Stromal cell of bone marrow (primary cell): ENCODE measurements at places on chromosomes 4 and X.

GRCh38 chrX:154515090-154515965 lies 704 bp downstream of the FAM3A start:
- DNase-seq: no peak

DNA sequence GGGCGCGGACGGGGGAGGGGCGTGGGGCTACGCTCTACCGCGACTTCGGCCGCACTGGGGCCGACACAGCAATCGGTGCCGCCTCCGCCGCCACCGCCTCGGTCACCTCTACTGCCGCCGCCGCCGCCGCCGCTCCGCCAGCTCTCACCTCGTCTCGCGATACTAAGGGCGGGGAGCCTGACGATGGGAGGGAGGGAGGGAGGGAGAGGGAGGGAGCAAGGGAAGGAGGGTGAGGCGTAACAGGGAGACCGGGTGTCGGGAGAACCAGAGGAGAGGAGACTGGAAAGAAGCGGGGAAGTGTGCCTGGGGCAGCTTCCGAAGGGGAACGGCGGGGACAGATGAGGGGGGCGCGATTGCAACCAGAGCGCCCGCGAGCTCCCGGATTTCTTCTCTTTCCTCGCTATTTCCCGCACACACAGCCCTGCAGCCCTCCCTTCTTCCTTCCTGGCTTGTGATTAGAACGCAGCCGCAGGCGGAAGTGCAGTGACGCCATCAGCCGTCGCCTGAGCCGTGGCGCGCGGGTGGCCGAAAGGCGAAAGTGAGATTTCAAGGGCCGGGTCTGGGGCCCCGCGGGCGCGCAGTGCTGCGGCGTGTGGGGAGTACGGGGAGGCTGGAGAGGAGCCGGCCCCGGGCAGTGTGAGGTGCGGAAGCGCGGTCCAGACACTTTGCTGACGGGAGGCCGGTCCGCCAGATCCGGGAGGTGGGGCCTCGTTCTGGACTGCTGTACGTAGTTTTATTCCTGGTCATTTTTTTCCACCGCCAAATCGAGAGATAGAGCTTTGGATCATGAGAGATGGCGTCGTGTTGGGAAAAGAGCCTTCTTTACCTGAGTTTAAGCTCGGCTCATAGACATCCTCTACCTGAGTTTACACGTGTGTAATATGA lies at the start of gene ANKRD17:
TSS of gene ANKRD17 (minus strand) at position 113 of the 885 bp plus-strand sequence. CDS start 130 bp downstream, outside the sequence.
- peak; percentile 88 for DNase-seq

- DNase-seq: no peak
Measured at GRCh38 chrX:40734971-40735324, 394 bp downstream of the MED14 start.

DNA sequence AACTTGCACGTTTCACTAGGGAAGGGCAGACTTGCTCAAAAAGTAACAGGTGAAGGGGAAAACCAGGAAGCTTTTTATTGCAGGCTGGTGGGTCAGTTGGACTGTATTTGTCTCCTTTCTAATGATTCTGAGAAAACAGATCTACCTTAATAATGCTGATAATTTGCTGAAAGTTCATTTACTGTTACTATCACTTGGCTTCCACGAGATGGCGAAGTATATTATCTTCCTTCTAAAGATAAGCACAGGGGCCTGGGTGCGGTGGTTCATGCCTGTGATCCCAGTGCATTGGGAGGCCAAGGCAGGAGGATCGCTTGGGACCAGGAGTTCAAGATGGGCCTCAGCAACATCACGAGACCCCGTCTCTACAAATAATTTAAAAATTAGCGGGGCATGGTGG lies 16.4 kb downstream of the CCKAR start:
- DNase-seq: no peak

DNA sequence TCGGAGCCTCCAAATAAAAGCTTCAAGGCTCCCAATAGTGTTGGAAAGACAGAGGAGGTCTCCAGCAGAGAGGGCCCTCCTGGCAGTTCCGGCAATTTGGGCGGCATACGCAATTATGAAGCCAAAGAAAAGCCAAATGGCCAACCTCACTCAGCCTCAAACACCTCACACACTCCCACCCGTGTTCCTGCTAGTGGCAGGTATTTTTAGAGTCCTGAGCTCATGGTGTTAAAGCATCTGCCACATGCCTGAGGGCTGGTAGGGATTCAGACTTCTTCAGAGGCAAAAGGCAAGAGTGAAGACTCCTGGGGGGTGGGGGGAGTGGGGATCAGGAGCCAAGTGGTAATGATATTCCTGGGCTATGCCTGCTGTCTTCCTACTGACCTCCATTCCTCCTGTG lies 7.4 kb downstream of the RAB33A start:
- no peak for DNase-seq

- DNase-seq: no peak
Measured at GRCh38 chrX:8808661-8809060, 7.5 kb upstream of the FAM9A start.

DNA sequence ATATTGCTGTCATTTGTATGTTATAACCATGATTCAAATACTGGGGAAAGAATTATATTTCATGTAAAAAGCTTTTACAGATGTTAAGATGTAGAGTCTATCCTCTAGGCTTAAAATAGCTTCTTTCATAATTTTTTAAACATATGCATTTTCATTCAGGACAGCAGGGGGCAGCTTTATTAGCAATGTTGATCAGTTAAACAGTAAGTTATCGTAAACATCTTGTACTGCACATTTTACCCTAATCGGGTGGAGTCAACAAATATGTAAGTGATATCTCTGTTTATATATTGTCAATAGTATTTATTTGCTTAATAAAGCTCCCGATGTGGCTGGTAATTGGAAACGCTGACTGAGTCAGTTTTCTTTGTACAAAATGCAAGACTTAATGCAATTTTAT lies 142.5 kb upstream of the MED14 start:
- DNase-seq: no peak

DNA sequence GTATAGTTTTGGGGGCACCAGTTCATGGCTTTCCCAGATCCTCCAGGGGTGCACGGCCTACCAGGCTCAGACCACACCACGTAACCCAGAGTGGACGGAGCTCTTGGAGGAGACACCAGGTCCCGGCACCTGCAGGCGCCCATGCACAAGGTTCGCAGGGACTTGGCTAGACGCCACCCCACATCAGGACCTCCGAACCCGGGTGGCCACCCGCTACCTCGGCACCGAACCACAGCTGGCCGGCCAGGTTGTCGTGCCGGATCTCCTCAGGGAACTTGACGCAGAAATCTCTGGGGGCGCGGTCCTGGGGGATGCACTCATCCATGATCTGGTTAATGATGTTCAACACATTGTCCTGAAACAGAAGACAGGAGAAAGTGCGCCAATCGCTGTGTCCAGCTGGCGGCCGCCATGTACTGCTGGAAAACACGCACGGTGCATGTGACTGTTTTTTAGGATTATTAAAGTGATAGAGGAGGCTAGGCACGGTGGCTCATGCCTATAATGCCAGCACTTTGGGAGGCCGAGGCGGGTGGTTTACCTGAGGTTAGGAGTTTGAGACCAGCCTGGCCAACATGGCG lies 77.1 kb downstream of the ZFYVE28 start:
- no peak for DNase-seq

DNA sequence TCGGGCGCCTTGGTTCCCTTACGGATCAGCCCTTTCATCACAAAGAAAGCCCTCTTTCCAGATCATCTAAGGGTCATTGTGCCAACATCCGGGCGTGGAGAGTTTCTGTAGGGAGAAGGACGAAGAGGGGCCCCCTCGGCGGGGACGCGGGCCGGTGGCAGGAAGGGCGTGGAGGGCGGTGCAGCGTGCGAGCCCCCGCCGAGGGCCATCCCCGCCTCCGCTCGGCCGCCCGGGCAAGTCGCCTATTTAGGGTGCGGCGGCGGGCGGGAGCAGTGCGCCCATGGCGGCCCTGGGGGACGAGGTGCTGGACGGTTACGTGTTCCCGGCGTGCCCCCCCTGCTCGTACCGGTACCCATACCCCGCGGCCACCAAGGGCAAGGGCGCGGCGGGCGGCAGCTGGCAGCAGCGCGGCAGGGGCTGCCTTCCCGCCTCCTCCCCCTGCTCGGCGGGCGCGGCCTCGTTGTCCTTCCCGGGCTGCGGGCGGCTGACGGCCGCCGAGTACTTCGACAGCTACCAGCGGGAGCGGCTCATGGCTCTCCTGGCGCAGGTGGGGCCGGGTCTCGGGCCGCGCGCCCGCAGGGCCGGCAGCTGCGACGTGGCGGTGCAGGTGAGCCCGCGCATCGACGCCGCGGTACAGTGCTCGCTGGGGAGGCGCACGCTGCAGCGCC lies at the start of gene ZAR1:
TSS of gene ZAR1 (plus strand) at position 241 of the 668 bp plus-strand sequence. CDS start at position 281, 40 bp downstream.
- DNase-seq: no peak

- peak; percentile 22 for DNase-seq
Measured at GRCh38 chr4:185039508-185040273, 21.4 kb downstream of the HELT start.

GRCh38 chrX:74804574-74804973 lies 120.7 kb downstream of the NEXMIF start:
- DNase-seq: no peak

DNA sequence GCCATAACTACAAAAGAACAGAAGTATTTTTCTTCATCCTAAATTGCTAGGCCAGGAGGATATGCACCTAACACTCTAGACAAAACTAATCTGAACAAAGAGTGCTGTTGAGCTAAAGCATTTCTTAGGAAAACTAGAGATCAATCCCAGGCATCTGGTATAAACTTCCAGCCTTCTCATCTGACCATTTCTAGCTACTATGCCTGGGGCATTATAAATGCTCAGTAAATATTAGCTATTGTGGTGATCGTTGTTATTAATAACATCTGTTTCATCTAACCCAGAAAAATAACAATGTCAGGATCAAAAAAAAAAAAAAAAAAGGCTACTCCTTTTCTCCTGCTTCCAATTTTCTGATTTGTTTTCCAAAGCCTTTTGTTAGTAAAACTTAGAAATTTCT lies 7.7 kb upstream of the SLC10A6 start:
- DNase-seq: no peak

GRCh38 chrX:17535229-17535628 lies 160.2 kb downstream of the NHS start:
- DNase-seq: no peak

- DNase-seq: no peak
Measured at GRCh38 chrX:136866337-136867095, 14.0 kb downstream of the RBMX start.

GRCh38 chr4:188930822-188931221 lies 791.6 kb downstream of the TRIML1 start:
- no peak for DNase-seq

GRCh38 chr4:146098978-146099377 lies 76.5 kb upstream of the LSM6 start:
- no peak for DNase-seq

DNA sequence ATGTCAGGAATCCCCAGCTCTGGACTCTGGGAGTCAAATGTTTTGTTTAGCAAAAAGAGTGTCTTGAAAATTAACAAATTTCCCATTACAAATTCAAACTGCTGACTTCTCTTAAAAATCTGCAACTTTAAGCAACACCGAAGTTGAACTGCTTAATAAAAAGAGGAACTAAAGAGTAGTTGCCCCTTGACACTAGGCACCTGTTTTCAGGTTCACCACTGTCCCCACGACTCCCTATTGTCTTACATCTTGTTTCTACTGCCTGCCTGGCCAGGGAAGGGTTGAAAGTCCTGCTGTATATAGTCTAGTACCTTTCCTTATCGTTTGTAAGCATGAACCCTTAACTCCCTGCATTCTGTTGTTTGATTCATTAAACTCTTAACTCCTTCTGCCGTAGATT lies 173.9 kb downstream of the SCFD2 start:
- DNase-seq: no peak

DNA sequence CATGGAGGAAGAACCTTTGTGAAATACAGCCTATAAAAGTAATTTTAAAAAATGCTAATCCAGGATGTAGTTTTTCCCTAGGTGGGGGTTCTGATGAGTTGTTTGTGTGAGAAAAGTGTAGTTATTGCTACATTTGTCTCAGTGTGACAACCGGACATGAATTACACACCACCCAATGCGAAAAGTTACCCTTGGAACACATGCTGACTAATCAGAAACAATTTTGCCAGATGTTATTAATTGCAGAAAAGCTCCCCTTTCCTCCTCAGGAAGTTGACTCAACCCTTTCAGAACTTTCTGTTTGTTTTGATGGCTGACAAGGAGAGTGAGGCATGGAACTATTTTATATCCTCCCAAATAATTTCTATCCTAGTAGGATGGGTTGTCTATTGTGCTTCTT lies 38.1 kb upstream of the EDA2R start:
- peak; percentile 67 for DNase-seq

GRCh38 chrX:148049441-148049840 lies 68.3 kb downstream of the FMR1NB start:
- peak; percentile 13 for DNase-seq

- DNase-seq: peak; percentile 10
Measured at GRCh38 chrX:111040377-111041017, 55.5 kb upstream of the PAK3 start.

GRCh38 chr4:152009031-152009670 lies 248.3 kb upstream of the GATB start:
- DNase-seq: no peak
